Smooth muscle cell of bladder (primary cell): ENCODE measurements at places on chromosomes 6 and 20. TPM values are rescaled to one million over a fixed set of nuclear protein-coding genes. Genes with fewer than 3 reads are reported as not detected.

The STX11 gene
- 0.28 and 0.55 TPM in 2 replicates for total RNA-seq

The PROKR2 gene
- not detected in 2 replicates for total RNA-seq

The ZNF391 gene
- total RNA-seq: 0.85 and 0.92 TPM in 2 replicates

The SYCP2 gene
- total RNA-seq: 0.37 and 0.57 TPM in 2 replicates

The NFKBIL1 gene
- total RNA-seq: 27.3 and 31.5 TPM in 2 replicates

The RSPO3 gene
- 3.7 and 17.4 TPM in 2 replicates for total RNA-seq

The SLC17A1 gene
- not detected in 2 replicates for total RNA-seq
